Left lung (tissue), 14 donors: ENCODE measurements at places on chromosomes 2 and 18. TPM values are rescaled to one million over a fixed set of nuclear protein-coding genes. Genes with fewer than 3 reads are reported as not detected.

- DNase-seq, result peak; percentile 57
Measured at GRCh38 chr2:239143858-239144712, 256.7 kb downstream of the HDAC4 start.

DNA sequence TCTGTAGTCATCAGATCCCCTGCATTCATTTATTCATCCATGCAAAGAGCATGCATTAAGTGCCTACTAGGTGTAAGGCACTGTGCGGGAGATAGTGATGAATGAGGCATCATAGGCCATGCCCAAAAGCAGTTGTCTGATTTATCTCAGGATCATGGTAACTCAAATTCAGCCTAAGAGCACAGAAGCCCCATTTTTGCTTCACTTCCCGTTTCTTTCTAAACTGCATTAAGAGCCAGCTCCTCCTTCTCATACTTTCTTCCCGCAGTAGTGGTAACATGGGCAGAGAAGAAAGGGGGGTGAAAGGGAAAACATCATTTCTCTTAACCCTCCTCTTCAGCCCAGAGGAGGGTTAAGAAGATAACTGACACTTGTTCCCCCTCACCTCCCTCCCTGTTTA is 2.9 kb downstream of the GPR45 start:
- DNase-seq, result no peak

The IL36B gene
- not detected for polyA plus RNA-seq

- peak; percentile 58 for DNase-seq
Measured at GRCh38 chr2:62293490-62294271, 97.8 kb downstream of the B3GNT2 start.

DNA sequence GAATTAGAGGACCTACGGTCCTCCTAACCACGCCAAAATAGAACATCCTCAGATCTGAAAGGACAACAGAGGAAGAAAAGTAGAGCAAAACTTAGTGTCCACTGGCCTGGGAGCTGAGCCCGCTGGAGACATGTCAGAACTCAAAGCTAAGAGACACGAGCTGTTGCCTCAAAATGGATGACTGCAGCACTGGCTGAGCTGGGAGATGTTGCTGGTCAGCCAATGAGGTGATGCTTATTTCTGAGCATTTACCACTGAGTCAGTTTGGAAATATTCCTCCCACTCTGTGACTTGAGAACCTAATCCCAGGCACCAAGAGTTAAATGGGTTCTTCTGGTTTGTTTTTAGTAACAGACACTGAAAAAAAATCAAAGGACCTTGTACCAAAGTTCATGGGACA is 32.6 kb downstream of the FBXO15 start:
- no peak for DNase-seq

GRCh38 chr2:19881908-19882265 is 19.9 kb downstream of the TTC32 start:
- DNase-seq, result no peak

The PLGLB2 gene
- 2.7 TPM for polyA plus RNA-seq

- DNase-seq, result no peak
Measured at GRCh38 chr2:130376433-130377293, 20.8 kb downstream of the PTPN18 start.

GRCh38 chr18:78861706-78862105 is 117.9 kb upstream of the SALL3 start:
- DNase-seq, result no peak

DNA sequence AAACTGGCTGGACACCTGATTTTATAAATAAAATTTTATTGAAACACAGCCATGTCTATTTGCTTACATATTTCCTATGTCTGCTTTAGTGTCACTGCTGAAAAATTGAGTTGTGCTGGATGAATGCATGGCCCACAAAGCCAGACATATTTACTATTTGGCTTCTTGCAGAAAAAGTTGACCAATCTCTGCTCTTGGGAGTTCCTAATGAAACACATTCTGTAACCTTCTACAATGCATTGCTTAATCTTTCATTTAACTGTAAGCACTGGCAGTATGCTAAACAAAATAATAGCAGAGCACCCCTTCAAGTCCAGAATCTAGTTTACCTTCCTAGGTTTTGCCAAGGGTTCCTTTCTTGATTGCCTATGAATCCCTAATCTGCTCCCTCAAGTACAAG is 17.7 kb upstream of the SERPINB7 start:
- DNase-seq, result no peak

The RIT2 gene
- not detected for polyA plus RNA-seq

The MC5R gene
- polyA plus RNA-seq, result 0.16 TPM

DNA sequence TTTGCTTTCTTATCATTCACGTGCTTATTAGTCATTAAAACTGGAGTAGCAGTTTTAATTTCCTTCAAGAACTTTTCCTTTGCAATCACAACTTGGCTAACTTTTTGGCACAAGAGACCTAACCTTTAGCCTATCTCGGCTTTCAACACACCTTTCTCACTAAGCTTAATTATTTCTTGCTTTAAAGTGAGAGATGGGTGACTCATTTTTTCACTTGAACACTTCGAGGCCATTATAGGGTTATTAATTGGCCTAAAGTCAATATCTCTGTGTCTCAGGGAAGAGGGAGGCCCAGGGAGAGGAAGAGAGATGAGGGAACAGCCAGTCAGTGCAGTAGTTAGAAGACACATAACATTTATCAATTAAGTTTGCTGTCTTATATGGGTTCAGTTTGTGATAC is 289.8 kb downstream of the RBM43 start:
- DNase-seq, result no peak

GRCh38 chr2:73000808-73001570 is 70.5 kb downstream of the SFXN5 start:
- no peak for DNase-seq

GRCh38 chr2:154133823-154134222 is 262.1 kb downstream of the GALNT13 start:
- peak; percentile 13 for DNase-seq

GRCh38 chr2:75288760-75289159 is 89.4 kb upstream of the TACR1 start:
- DNase-seq, result no peak

DNA sequence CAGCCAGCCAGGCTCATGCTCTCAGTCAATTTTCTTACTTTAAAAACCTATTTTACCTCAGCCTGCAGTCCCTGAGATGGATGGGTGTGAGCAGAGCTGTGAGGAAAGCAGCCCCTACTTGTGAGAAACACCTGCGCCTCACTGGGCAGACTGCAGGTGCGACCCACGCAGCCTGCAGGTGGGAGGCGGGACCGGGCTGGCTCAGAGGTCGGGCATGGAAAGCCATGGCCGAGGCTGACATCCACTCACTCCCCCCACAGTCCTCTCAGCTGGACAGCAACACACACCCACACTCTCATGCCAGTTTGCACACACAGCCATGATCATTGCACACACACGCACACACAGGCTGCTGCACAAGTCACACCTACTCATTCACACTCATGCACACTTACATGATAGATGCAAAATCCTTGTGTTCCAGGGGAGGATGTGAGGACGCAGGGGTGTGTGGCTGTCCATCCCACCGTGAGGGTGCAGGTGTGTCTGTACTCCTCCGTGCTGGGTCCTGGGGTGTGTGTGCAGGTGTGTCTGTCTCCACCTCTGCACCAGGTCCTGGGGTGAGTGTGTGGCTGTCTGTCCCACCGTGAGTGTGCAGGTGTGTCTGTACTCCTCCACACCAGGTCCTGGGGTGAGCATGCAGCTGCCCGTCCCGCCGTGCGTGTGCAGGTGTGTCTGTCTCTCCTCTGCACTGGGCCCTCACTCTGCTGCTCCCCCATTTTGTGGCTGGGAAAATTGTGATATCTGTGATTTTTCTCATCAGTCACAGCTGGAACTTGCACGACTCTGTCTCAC is 166.5 kb downstream of the RTP5 start:
- no peak for DNase-seq

- no peak for DNase-seq
Measured at GRCh38 chr2:1758774-1759610, 14.7 kb upstream of the PXDN start.

GRCh38 chr2:26438526-26438925 is 36.8 kb downstream of the DRC1 start:
- no peak for DNase-seq

The RGPD4 gene
- not detected for polyA plus RNA-seq

DNA sequence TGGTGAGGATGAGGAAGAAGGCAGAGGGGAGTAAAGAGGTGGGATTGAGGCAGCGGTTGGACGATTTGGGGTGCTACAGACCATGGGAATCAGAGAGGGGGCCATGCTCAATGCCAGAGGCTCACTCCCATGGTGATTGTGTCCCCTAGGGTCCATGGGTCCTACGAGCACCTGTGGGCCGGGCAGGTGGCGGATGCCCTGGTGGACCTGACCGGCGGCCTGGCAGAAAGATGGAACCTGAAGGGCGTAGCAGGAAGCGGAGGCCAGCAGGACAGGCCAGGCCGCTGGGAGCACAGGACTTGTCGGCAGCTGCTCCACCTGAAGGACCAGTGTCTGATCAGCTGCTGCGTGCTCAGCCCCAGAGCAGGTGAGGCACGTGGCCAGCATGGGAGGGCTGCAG is 5.2 kb downstream of the CAPN10 start:
- peak; percentile 67 for DNase-seq

DNA sequence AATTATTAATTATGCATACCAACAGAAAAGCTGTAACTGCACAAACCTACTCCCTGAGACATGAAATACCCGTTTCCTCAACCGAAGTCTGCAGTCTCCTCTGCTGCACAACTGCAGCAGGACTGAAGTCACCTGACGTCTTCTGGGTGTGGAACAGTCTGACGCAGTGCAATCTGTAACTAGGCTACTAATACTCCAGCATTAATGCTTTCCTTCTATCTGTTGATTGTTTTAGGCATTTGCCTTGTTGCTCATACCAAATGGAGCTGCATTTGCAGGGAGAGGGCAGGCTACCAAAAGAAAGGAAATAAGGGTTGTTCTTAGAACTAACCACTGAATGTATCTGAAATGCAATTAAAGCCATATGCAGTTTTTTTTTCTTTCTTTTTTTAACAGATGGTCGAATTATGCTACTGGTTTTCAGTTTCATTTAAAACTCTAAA is 40.1 kb downstream of the RTN4 start:
- peak; percentile 78 for DNase-seq

DNA sequence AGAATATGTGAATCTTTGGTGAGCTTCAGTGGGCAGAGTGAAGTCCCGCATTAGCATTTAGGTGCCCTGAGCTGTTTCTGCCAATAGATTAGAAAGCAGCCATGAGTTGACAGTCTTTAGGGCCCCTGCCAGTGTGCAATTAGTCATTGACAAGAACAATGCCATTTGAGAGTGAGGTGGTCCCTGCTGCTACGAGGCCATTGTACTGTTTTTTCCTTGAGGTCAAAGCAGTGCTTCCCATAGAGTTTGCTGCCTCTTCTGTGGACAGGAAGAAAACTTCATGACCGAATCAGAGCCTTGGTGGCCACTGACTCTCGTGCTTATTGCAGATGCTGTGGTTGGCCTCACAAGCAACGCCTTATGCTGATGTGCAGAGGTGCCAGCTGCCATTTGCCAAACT is 102.7 kb downstream of the SH3BP4 start:
- DNase-seq, result no peak

The GCG gene
- not detected for polyA plus RNA-seq

DNA sequence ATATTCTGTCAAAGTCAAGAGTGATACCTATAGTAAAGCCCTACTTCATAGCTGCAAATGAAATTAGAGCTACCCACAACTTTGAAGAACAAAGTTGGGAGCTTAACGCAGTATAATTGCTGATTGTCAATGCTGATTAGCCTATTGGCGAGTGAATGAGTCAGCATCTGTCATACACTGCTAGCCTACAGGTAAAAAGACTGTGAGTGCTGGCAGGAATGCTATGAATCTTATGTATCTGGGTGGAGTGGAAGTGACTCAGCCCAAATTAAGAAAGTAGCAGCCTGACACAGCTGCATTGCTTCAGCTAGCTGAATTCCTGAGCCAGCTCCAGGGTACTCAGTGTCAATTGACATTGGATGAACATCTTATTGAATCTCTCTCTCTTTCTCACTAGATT is 179.4 kb upstream of the DCC start:
- no peak for DNase-seq

The KLHL30 gene
- 0.14 TPM for polyA plus RNA-seq

The FOXD4L1 gene
- polyA plus RNA-seq, result 0.32 TPM

The GAREM2 gene
- 7.5 TPM for polyA plus RNA-seq

DNA sequence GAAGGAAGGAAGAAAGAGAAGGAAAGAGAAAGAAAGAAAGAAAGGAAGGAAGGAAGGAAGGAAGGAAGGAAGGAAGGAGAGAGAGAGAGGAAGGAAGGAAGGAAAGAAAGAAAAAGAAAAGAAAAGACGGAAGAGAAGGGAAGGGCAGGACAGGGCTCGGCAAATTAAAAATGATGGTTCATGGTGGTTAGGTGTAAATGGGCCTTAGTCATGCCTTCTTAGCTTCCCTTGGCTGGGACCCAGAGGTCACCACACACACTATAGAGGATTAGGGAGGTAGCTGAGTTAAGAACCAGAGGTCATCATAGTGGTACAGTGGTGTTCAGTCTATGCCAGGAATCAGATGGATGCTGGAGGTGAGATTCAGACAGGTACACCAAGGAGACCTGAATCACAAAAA is 9.3 kb upstream of the ATL2 start:
- DNase-seq, result no peak

The ANKRD53 gene
- 3.1 TPM for polyA plus RNA-seq

- DNase-seq, result no peak
Measured at GRCh38 chr18:55300936-55301531, 287.0 kb downstream of the TCF4 start.

- DNase-seq, result no peak
Measured at GRCh38 chr18:43805646-43806194, 528.4 kb upstream of the SYT4 start.

DNA sequence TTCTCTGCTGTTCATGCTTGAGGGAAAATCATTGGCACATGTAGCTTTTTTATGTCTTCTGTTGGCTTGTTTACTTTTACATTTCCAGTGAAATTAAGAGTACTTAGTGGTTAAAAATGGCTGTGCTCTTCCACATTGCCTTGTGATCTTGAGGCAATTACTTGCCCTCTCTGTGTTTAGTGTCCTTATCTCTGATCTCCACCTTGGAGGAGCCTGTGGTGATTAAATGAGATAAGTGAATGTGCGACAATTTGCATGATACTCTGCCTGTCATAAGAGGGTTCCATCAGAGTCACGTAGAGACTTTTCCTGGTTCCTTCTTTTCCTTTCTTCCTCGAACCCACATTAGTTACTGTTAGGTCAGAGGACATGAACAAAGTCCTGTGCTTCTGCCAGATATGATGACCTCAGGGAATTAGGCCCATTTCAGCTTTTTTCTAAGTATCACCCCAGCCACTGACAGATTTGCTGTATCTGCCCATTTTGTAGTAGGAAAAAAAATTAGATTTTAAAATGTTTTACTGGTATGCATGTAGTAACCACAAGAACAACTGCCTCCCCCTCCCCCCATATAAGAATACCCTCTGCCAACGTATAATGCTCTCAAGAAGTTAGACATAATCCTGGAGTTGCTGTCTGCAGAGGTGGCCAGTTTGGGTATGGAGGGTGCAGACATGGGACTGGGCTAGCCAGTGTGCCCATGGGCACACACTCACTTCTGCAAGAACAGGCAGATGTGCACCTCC is 51.9 kb downstream of the TET3 start:
- DNase-seq, result no peak

The GALM gene
- 33.4 TPM for polyA plus RNA-seq

GRCh38 chr2:230684270-230685168 is 28.1 kb upstream of the CAB39 start:
- no peak for DNase-seq

The UCN gene
- polyA plus RNA-seq, result 1.3 TPM

- DNase-seq, result no peak
Measured at GRCh38 chr2:127359520-127359919, 28.3 kb downstream of the MAP3K2 start.

- DNase-seq, result no peak
Measured at GRCh38 chr2:3644246-3644525, 13.8 kb upstream of the ALLC start.

The CHST10 gene
- polyA plus RNA-seq, result 28.0 TPM
